ENCODE measurements at places on chromosomes 2 and 18. TPM values are rescaled to one million over a fixed set of nuclear protein-coding genes. Genes with fewer than 3 reads are reported as not detected.

The FLACC1 gene
- 1.5 TPM for polyA plus RNA-seq

The WDSUB1 gene
- 10.8 TPM for polyA plus RNA-seq

The ARHGAP25 gene
- 114 TPM for polyA plus RNA-seq

GRCh38 chr2:175805442-175806124 lies 196.5 kb downstream of the LNPK start:
- H3K4me1 ChIP-seq: no peaks in the 10 kb centered on the region
- no peak overlapping the region for H3K27ac ChIP-seq
- no peaks in the 10 kb centered on the region for H3K27me3 ChIP-seq

DNA sequence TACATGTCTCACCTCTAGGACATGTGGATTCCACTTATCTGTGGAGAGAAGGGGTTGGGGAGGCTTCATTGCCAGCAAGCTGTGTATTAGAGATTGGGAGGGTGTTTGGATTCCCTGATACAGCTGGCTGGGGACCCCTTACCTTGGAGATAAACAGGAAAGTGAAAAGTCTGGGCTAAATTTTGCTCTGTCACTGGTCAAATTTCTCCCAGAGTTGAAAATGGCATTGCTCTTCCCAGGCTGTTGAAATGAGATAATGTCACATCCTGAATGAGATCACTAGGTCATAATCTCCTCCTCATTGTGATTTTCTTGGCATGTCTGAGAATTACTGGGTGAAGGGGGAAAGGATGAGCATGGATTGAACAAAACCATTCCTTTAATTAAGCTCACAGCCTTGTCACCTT lies 265.0 kb upstream of the PARD3B start:
- no peak overlapping the region for H3K4me3 ChIP-seq
- no peak for DNase-seq
- no peaks in the 10 kb centered on the region for H3K27me3 ChIP-seq
- no peak overlapping the region for H3K27ac ChIP-seq
- no peaks in the 10 kb centered on the region for H3K36me3 ChIP-seq

GRCh38 chr2:153394686-153395085 lies 83.9 kb downstream of the RPRM start:
- H3K4me3 ChIP-seq: no peak overlapping the region
- DNase-seq: no peak
- no peaks in the 10 kb centered on the region for H3K27me3 ChIP-seq
- H3K36me3 ChIP-seq: no peaks in the 10 kb centered on the region
- H3K4me1 ChIP-seq: no peaks in the 10 kb centered on the region

DNA sequence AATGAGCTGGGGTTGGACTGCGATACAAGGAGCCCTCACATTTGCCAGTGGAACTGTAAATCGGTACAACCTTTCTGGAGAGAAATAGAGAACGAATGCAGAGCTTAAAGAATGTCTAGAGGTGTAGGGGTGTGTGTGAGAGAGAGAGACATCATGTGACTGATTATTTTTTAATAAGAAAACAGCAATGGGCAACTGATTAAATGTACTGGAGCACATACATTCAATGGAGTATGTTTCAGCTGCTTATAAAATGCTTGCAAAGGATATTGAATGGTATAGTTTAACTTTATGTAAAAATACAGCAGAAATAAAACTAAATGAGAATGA lies 391 bp upstream of the TMEM17 start:
- DNase-seq: no peak
- peak overlapping the region; percentile 64 for H3K4me3 ChIP-seq
- H3K4me1 ChIP-seq: peaks cover 7% of the 10 kb centered on the region

GRCh38 chr2:160035125-160035524 lies 27.3 kb downstream of the PLA2R1 start:
- H3K4me3 ChIP-seq: no peak overlapping the region
- DNase-seq: no peak
- no peaks in the 10 kb centered on the region for H3K36me3 ChIP-seq
- no peak overlapping the region for H3K27ac ChIP-seq
- H3K4me1 ChIP-seq: no peaks in the 10 kb centered on the region

GRCh38 chr2:46298522-46299353 lies 1.5 kb downstream of the EPAS1 start:
- DNase-seq: peak; percentile 65
- peaks cover 44% of the 10 kb centered on the region for H3K27me3 ChIP-seq
- H3K4me1 ChIP-seq: peaks cover 30% of the 10 kb centered on the region
- H3K4me3 ChIP-seq: peak overlapping the region; percentile 79
- no peaks in the 10 kb centered on the region for H3K36me3 ChIP-seq

DNA sequence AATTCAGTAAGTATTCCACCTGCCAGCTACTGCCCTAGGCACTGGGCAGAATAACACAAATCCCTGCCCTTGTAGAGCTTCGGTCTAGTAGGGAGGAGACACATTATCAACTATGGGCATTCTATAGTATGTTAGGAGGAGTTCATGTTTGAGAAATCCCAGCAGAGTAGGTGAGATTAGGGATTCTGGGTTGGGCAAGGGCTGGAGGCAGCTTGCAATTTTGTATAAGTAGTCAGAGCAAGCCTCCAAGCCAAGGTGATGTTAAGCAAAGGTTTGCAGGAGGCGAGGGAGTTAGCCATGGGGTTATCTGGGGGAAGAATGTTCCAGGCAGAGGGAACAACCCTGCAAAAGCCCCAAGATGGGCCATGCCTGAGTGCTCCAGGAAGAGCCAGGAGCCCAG lies 187.9 kb upstream of the HS6ST1 start:
- no peaks in the 10 kb centered on the region for H3K27me3 ChIP-seq
- no peaks in the 10 kb centered on the region for H3K36me3 ChIP-seq
- peaks cover 30% of the 10 kb centered on the region for H3K4me1 ChIP-seq
- DNase-seq: no peak
- no peak overlapping the region for H3K27ac ChIP-seq
- no peak overlapping the region for H3K4me3 ChIP-seq

DNA sequence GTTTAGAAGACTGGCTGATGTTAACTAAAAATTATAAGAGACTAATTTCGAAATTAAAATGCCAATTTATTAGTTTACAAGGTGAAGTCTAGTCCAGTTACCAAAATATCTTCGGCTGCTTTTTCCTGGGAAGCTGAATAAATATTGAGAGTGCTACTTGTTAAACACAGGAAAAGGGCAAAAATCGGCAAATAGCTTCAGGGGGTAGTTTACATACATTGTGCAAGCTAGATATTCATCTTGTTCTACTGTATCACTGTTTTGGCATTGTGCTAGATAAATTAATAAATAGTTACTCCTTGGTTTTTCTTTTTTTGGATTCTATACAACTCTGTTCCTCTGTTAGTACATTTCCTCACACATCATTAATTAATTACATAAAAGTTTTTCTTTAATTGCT lies 29.3 kb downstream of the NHEJ1 start:
- H3K4me1 ChIP-seq: no peaks in the 10 kb centered on the region
- H3K27ac ChIP-seq: no peak overlapping the region
- peaks cover 12% of the 10 kb centered on the region for H3K36me3 ChIP-seq
- H3K4me3 ChIP-seq: no peak overlapping the region
- no peak for DNase-seq
- H3K27me3 ChIP-seq: no peaks in the 10 kb centered on the region

DNA sequence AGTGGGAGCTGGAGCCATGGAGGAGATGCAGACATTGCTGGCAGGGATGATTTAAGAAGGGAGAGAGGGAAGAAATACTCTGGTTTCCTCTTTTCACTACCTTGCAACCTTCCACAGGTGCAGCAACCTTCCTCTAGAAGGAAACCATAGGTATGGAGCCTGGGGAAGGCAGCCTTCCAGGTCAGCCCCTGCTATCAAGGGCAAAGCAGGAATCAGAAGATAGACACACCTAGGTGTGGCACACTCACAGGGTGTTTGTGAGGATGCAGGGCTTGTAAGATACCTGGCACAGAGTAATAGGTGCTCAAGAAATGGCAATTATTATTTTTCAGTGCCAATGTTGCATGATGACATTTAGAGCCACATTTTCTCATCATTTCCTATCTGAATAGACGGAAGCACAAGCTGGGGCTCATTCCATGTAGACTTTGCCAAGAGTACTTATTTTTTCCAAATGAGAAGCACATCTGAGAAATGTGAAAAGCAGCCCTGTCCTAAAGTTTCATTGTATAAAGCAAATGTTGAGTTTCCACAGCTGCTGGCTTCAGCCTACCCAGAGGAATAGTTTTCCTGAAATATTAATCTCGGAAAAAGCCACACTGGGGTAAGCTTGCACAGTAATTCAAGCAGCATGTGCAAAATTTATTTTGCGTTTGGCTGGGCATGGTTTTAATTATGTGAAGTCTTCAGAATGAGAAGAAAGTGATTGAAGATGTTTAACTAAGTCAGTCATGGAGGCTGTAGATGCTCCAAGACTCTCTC lies 20.6 kb downstream of the EVA1A start:
- DNase-seq: no peak
- H3K4me1 ChIP-seq: no peaks in the 10 kb centered on the region
- no peaks in the 10 kb centered on the region for H3K36me3 ChIP-seq
- H3K27me3 ChIP-seq: no peaks in the 10 kb centered on the region
- H3K27ac ChIP-seq: no peak overlapping the region

DNA sequence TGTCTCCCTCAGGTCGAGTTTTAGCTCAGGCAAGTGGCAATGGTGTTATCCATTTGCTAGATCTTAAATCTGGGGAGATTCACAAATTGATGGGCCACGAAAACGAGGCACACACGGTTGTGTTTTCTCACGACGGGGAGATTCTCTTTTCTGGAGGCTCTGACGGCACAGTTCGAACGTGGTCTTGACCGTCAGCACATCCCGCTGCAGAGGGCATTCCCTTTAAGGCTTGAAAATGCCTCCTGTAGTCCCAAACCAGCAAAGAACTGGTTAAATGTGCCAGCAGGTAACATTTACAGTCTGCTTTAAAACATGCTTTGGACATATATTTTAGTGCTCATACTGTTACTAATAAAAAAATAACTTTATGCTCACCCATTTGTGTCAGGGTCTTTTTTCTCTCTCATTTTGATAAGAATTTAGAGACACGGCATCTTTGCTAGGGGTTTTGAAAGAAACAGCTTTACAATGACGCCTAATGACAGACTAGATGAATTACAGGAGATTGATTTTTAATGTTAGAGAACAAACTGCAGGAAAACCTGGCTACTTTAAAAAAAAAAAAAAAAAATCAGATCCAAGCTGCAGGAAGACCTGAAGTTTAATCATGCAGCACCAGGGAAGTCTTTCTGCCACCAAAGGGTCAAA lies 602 bp upstream of the VWC2L start:
- H3K36me3 ChIP-seq: no peaks in the 10 kb centered on the region
- H3K27ac ChIP-seq: no peak overlapping the region
- no peaks in the 10 kb centered on the region for H3K27me3 ChIP-seq
- no peak overlapping the region for H3K4me3 ChIP-seq
- no peaks in the 10 kb centered on the region for H3K4me1 ChIP-seq
